ENCODE measurements at places on chromosomes 6 and 20.

DNA sequence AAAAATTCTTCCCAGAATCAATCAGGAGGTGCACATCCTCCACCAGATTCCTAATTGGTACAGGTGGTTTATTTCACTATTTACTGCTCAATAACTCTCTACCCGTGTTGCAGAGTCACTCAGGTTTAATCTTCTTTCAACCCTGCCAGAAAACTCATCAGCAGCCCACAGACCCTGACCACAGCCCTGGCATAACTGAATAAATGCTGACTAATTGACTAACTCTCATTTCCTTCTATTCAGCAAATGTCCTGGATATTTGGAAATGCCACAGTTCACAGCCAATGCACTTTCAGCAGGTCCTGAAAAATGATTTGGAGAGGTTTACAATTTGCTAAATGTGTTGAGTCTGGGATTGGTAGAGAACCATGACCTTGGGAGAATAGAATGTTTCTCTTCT, 62.3 kb downstream of the TRMT6 start:
- no peak for DNase-seq

GRCh38 chr20:4637081-4637797, 84.5 kb upstream of the PRND start:
- DNase-seq, result no peak

- no peak for DNase-seq
These were observed 139.9 kb downstream of the COL9A1 start for GRCh38 chr6:70162972-70163371.

DNA sequence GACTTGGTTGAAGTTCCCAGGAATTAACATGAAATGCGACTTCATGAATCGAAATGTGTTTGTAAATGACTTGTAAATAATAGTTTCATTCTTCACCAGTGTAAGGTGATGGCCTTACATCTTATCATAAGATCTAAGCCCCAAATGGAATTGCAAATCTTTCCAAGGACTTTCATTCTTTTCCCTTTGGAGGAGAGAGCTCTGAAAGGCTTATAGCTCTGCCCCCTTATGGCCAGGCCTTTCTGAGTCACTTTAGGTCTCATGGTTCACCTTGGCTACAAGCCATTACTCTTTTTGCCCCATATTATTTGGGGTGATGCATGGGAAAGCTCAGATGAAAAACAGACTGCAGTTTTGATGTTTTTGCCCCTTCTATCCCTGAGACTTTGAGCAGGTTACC, 209.1 kb upstream of the BMP2 start:
- DNase-seq, result no peak

GRCh38 chr20:24337069-24337468, 132.4 kb upstream of the SYNDIG1 start:
- no peak for DNase-seq

DNA sequence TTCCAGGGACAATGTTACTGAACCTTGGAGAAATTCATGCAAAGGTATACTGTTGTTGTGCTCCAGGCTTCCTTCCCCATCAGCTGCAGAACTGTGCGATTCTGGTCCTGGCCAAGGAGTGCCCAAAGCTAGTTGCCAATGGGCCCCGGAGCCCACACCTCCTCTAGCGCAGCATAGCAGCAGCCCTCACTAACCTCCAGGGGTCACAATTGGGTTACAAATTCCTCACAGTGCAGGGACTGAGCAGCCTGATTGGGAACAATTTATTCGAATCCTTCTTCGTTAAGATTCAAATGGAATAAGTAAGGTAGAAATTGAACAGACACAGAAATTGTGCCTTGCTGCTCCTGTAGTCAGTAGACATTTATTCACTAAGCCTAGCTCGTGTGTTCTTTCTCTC, 284.9 kb downstream of the PRKN start:
- DNase-seq, result no peak

- DNase-seq, result no peak
These were observed 49.4 kb downstream of the TRAM2 start for GRCh38 chr6:52527436-52527835.

GRCh38 chr20:62839816-62840215, 21.8 kb downstream of the TCFL5 start:
- no peak for DNase-seq

DNA sequence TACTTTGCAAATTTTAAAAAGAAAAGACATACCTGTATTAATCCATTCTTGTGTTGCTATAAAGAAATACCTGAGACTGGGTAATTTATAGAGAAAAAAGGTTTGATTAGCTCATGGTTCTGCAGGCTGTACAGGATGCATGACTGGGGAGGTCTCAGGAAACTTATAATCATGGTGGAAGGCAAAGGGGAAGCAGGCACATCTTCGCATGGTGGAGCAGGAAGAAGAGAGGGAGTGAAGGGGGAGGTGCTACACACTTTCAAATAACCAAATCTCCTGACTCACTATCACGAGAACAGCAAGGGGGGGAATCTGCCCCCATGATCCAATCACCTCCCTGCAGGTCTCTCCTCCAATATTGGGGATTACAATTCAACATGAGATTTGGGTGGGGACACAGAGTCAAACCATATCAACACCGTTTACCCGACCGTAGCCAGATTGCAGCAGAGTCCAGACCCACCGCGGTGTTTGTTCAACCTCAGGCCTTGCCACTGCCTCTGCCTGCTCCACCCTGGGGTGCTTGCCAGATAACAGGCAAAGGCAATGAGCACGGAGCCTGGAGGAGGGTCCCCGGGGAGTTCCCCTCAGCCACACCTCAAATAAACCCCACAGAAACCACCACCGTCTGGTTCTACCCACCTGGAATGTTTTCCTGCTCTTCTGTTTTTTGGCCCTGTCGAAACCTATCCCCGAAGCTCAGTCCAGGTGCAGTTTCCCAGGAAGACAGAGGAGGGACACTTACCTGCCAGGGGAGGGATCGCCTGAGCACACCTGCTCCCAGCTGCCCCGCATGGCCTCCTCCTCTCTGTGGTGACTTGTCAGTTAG, 142.2 kb upstream of the AFDN start:
- no peak for DNase-seq

DNA sequence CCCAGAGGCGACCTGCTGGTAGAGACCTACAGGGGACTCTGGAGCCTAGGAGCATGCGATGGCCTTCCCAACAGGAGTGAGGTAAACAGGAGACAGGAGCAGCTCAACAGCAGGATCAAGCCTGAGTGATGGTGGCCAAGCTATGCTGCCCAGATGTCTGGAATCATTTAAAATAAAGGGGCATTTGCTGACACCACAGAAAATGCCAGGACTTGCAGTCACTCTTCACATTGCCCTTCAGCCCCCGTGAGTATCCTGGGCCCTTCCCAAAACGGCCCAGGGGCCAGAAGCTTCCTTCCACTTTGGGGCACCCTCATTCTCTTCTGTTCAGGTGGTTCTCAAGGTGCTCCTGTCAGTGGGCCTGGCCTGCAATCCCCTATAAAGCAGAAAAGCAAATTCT, 23.2 kb downstream of the INSM1 start:
- DNase-seq, result no peak

- no peak for DNase-seq
These were observed 20.0 kb upstream of the LIN28B start for GRCh38 chr6:104936766-104937535.

DNA sequence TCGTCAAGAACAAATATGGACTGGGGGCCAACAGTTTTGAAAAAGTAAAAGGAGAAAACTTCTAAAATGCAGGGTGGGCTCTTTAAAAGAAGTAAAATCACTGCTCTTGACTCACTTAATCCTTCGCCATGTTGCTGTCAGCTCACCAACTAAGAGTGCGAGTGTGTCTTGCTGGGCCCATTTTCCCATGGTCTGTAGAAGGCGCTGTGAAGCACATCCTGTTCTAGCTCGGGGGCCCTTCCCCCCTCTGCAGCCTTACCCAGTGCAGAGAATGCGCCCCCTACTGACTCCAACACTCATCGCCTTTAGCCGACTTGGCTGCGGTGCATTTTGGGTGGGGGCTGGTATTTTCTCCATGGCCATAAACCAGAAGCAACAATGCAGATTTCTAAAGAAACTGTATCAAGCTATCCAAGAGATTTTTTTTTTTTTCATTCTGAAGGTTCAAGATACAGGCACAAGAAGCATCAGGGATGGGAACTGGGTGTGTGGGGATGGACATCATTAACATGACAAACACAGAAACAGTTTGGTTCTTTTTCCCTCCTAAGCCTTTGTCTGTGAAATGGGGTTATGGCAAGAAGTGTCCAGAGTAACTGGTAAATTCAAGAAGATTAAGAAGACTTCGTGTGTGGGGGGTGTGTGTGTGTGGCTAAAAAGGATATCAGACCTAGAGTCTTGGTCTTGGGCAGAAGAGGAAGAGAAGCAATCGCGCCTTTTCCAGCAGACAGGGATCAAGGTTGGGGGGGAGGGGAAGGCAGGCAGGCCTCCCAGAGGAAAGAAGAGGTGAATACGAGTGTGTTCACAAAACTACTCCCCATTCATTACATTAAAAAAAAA, 1.7 kb downstream of the ADNP start:
- DNase-seq, result peak; percentile 92

DNA sequence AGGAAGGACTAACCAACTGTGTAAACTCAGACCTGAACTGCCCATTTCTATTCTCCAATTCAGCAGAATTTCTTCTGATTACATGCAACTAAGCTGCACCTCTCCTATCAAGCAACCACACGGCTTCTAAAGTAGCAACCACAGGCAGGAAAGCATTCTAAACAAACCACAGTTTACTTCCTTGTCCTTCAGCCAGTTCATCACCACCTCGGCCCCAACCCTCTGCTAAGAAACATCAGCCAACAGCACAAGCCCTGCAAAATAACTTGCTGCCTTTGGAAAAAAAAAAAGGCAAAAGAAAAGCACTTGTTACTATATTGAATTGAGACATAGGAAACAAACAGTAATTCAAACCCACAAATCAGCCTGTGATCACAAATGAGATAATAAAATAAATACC, 140.3 kb downstream of the NFATC2 start:
- DNase-seq, result no peak

- DNase-seq, result no peak
These were observed 226.4 kb downstream of the FNDC1 start for GRCh38 chr6:159395609-159396008.

DNA sequence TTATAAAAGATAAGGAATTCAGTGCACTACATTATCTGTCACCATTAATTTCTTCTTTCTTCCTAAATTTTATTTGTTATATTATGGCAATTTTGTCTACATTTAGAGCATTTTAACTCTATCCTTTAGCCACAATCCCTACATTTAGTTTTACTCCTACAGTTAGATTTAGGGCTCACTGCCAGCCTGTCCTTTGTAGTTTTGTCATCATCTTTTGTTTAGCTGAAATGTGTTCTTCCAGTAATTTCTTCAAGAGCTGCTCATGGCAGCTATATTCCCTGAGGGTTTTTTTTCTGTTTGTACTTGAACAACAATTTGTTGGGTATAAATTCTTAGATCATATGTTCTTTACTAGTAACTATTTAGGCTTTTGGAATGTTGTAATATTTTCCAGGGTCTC, 72.7 kb upstream of the B3GAT2 start:
- DNase-seq, result no peak

DNA sequence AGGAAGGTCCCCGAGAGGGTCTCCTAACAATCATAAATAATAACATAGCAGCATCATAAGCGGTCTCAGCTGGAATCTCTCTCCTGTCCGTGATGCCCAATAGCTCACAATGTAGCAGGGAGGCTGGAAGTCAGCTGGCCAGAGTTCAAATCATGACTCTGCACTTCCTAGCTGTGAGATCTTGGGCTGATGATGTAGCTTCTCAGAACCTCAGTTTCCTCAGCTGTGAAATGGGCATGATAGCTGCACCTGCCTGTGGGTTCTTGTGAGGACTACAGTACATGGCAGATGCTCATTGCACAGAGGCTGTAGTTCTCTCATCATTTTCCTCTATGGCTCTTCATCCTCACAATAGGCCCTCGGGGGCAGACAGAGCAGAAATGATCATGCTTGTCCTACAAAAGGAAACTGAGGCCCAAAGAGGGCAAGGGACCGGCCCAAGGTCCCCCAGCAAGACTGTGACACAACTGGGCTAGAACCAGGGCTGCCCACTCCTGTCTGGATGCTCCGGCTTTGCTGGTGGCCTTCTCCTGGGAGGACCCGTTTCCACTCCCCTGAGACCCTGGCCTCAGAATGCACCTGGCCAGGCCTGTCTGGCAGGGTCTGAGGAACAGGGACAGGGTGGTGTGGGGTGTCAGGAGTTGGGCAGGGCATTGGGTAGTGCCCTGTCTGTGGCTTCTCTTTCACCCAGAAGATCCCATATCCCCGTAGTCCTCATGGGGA, 17.7 kb downstream of the SLC12A5 start:
- no peak for DNase-seq

GRCh38 chr6:14194976-14195375, 77.4 kb downstream of the CD83 start:
- no peak for DNase-seq

GRCh38 chr6:165663736-165664558, 906 bp upstream of the PDE10A start:
- no peak for DNase-seq

DNA sequence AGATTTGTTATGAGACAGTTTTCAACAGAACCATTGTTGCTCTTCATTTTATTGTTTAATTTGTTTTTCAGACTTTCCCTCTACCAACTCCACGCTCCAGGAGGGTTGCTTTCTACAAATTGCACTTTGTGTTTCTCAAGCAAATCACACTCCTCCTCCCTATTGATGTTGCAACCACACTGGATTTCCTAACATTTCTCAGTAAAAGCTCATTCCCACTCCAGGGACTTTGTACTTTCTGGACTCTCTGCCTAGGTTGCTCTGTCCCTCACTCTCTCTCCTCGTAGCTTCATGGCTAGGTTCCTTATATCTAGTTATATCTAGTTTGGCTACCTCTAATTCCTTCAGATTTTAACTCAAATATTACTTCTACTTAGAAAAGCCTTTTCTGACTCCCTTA, 20.3 kb downstream of the PGK2 start:
- no peak for DNase-seq

GRCh38 chr6:8736156-8736895, 301.0 kb upstream of the SLC35B3 start:
- DNase-seq, result no peak

GRCh38 chr6:143536866-143537691, 25.6 kb upstream of the FUCA2 start:
- peak; percentile 35 for DNase-seq

DNA sequence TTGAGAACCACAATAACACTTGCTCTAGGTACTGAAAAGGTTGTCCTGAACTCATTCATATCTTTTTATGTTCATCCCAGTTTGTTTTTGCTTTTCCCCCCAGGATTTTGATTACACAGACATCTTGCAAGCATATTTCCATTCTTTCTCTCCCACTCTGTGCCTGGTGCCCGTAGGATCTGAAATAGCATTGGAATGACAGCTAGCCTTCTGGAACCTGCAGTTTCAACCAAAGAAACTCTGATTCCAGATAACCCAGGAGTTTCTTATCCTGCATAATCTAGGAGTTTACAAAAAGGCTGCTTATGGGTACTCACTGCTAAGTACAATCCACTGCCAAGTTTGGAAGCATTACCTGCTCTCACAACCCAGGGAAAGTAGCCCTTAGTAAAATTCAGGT, 28.8 kb upstream of the PLCG1 start:
- DNase-seq, result no peak

All from stimulated activated CD4-positive, alpha-beta T cell treated with anti-CD3 and anti-CD28 coated beads, Interleukin-12 subunit alpha, Interleukin-12 subunit beta, amount 100 ng/mL, for 24 hours (primary cell).